NCI-H2029 treated with DMSO at 0.1 percent for 48 hours (cell line): ENCODE measurements at places on chromosomes 2 and 18.

DNA sequence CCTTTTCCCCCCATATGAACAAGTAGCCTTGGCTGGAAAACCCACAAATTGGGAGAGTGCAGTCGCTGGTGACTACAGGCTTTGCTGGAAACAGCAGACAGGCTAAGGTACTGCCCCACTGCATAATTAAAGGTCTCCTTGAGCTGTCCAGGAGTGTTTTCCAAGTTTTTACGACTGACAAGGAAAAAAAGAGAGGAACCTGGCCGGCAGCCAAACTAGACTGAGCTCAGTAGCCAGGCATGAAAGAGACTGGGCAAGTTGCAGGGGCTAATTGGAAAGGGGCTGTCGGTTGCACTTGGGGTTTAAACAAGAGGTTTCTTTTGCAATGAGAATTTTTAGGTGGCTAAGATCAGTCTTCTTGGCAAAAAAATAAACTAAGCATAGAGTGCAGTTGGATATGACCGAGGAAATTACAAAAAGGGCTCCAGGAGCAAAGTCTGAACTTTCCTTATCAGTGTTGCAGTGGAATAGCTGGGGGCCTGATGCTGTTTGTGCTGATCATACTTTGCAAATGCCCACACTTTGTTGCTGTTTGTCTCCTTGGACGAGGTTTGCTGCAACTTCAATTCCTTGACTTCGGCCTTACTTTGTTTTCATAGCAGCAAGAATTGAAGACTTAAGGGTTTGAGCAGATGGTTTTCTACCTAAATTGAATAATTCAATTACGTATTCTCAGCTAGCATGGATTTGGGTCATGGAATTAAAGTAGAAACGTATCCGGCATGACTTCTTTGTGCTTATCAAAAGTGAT, 2.1 kb downstream of the GULP1 start:
- DNase-seq, result peak; percentile 92

- peak; percentile 18 for DNase-seq
Measured at GRCh38 chr2:209629597-209629996, 142.0 kb upstream of the UNC80 start.

DNA sequence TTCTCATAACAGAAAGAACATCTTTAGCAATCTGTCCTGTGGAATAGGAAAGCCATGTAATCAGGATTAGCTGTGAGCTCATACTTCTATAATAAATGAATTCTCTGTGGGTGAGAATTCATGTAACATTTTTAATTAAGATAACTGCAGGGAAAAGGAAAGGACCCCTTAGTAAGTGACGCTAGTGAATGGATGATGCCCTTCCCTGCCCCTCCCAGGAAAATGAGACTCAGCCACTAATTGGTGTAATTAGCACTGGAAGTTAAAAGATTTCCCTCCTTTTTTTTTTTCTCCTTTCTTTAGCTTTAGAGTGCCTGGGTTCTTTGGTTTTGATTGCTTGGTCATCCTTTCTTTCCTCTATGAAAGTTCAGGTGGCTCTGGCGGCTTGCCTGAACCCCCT, 90.3 kb downstream of the VWA3B start:
- DNase-seq, result no peak

GRCh38 chr2:67075056-67075455, 322.1 kb upstream of the ETAA1 start:
- DNase-seq, result no peak

DNA sequence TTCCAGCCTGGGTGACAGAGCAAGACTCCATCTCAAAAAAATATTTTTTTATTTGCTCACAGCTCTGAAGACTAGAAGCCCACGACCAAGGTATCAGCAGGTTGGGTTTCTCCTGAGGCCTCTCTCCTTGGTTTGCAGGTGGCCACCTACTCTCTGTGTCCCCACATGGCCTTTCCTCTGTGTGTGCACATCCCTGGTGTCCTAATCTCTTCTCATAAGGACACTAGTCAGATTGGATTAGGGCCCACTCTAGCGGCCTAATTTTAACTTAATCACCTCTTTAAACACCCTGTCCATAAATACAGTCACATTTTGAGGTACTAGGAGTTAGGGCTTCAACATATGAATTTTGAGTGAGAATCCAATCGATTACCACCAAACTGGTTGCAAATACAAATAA, 2.0 kb upstream of the RAB3GAP1 start:
- no peak for DNase-seq
